HFF-Myc (cell line): ENCODE measurements at places on chromosomes 6 and 20.

GRCh38 chr20:16411361-16411760 lies 161.9 kb downstream of the KIF16B start:
- no peak for DNase-seq

DNA sequence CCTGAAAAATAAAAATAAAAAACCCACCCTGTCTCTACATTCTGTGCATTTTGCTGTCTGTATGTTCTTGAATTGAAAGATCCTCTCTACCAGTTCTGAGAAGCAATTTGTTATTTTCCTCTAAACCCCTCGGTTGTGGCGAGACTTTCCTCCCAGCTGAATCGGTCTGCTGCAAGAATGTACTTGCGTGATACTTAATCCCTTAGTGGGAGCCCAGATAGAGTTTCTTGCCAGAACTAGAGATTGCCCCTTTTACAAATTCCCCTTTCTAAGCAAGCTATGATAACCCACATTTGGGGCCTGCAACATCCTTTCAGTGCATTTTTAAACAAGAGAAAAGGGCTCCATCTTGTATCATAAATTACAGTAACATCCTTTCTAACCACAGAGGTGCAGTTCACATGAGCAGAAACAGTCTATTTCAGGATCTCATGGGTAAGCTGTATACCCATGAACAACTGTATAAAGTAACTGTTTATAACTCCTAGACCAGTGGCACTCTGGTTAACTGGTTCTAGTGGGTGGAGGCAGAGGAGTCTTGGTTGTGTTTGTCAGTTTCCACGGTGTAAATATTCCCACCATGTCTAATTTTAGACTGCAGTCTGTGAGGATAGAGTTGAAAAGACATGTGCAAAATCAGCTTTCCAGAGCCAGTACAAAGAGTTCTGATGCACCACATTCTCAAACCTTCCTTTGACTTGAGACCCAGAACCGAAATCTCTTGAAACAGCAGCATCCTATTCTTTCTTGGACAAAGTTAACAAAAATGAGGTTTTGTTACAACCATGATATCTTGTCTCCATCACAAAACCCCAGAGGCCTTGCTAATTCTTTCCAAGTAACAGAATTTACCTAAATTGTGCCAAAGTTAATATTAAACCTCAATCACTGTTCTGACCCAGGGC lies 113.1 kb upstream of the ZNF217 start:
- DNase-seq, result no peak

DNA sequence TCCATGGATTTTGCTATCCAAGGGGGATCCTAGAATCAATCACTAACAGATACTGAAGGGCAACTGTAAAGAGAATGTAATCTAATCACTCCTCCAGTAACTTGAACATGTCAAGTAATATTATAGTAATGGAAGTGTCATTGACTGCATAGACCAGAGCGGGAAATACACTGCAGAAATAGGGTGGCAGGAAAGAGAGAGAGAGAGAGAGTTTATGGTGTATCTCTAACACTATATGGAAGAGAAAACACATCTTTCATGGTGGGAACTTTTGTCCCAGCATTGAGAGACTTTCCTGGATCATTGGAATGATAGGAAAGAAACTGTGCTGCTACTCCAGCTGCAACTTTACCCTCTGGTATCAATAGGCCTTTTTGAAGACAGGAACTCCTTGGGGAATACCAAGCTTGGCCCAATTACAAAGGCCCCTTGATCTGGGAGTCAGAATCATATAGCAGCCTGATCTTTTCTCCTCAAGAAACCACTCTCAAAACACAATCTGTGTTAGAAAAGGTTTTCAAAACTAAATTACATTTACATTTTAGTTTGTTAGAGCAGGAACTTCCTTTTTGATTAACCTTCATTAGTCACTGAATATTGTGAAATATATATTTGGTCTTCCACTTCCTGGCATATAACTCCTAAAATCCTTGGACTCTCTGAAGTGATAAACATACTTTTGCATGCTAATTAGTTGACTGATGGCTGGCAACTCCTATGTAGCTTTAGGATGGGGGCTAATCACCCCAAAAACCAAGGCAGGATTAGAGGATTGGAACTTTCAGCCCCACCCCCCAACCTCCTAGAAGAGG lies 29.5 kb upstream of the RNGTT start:
- no peak for DNase-seq

- DNase-seq, result no peak
These were observed 915 bp downstream of the PRRC2A start for GRCh38 chr6:31621320-31621939.

- DNase-seq, result peak; percentile 44
These were observed 58.1 kb downstream of the UBE2V1 start for GRCh38 chr20:50054626-50055511.

DNA sequence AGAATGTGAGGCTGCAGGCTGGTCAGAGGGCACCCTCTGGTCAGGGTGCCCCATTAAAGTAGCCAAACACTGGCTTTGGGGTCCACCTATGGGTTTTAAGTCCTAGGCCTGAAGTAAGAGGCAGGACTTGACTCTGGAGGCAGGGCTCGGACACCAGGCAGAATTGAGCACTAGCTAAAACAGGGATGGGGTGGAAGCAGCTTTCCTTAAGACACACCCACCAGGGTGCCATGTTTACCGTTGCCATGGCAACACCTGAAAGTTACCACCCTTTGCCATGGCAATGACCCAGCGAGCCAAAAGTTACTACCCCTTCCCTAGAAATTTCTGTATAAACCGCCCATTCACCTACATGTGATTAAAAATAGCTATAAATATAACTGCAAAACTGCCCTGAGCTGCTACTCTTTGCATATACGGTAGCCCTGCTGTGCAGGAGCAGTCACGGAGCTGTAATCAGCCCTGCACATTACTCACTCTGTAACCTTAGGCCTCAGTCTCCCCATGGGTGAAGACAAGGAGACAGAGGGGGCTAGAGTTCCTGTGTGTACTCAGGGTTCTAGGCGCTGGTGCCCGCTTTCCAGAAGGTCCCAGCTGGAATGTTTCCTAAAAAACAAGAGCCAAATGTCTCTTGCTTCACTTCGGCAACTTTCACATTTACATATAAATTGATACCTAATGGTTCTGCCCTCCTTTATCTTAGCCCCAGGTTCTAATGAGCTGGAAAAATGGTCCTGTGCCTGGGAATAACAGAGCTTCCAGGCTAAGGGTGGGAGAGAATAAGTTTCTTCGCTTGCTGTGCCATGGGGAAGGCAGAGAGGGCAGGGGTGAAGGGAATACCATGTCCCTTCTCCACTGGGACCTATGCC lies 27.2 kb upstream of the SRSF6 start:
- DNase-seq, result no peak

DNA sequence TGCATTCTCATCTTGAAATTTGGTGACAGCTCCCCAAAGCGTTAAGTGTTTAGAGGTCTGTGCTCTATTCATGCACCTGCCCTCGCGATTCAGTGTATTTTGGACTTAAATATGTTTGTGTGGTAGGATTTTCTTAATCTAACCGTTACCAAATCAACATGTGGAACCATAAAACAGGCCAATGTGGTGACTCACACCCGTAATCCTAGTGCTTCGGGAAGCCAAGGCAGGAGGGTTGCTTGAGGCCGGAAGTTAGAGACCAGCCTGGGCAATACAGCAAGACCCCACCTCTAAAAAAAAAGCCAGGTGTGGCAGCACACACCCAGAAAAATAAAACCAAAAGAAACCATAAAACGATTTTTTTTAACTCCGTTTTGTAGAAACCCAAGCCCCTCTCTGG lies 31.5 kb downstream of the PYGB start:
- DNase-seq, result no peak

DNA sequence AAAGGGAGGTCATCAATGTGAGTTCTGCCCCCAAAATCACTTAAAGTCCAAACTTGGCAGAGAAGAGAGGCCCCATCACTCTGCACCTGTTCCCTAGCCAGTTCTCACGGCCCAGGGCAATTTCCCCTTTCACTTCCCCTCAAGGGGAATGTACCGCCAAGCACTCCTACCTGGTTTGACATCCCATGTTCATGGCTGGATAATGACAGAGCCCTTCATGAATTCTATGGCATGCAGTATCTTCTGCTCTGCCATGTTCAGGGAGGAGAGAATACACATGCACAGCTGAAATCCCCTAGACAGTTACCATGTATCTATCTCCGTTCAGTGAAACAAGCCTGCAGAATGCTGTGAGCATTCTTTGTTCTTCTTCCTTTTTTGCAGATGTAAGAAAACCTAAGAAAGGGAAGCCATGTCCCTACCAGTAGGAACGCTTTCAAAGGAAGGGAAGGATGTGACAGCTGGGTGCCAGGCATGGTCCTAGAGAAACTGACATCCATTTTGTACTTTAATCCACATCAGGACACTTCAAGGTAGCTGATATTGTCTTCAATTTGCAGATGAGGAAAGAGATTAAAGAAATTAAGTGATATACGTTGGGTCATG lies 79.8 kb upstream of the ARID1B start:
- DNase-seq, result no peak

GRCh38 chr6:11236076-11236750 lies 3.7 kb upstream of the NEDD9 start:
- DNase-seq, result no peak

GRCh38 chr6:112309244-112309643 lies 37.9 kb upstream of the RFPL4B start:
- no peak for DNase-seq

DNA sequence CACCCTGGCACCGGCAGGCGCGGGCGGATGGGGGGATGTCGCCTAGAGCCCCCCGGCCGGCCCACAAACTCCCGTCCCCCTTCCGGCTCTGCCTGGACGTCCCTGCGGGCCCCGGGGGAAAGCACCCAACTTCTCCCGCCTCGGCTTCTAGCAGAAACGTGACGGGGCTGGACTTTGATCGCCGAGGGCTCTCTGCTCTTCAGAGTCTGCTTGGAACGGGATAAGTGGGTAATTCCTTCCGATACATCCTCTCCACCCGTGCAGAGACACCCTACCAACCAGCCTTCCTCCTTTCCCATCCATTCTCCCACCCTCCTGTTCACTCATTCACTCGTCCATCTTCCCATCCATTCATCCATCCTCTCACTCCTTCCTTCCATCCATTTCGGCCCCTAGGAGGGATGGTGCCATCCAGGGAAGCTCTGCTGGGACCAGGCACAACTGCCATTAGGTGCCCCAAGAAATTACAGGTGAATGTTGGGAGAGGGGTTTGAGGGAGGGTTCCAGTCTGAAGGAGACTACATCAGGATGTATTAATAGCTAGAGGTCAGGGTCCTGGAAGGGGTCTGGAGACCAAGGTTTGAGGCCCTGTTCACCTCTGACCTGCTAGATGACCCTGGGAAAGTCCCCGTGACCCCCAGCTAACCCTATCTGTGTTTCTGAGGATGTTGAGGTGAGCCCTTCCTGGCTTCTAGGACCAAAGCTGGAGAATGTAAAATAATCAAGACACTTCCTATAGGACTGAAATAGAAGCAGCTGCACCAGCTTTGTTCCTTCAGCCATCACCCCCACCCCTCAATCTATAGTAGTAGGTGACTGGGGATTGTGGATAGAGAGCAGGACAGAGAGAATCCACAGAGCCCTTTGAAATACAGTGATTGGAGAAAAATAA lies 538 bp downstream of the TTLL9 start:
- DNase-seq, result no peak

- no peak for DNase-seq
These were observed 5.8 kb upstream of the PACSIN1 start for GRCh38 chr6:34459899-34460593.

- DNase-seq, result no peak
These were observed 49.0 kb upstream of the CDYL start for GRCh38 chr6:4727217-4727616.

DNA sequence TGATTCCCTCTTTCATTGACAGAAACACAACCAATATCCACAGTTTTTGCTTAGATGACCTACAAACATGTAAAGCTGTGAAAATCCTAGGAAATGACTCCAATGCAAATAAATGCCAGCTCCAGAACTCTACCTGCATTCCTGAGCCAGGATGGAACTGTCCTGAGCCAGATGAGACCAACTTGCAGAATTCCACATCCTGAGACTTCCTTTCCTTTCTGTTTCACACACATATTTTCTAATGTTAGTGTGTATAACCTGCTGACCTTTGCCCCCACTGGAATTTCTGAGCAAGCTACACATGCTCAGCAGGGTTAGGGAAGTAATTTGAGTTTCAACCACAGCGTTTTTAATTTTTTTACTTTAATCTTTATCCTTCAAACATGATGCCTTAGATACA lies 69.6 kb upstream of the ADGRF1 start:
- DNase-seq, result no peak

DNA sequence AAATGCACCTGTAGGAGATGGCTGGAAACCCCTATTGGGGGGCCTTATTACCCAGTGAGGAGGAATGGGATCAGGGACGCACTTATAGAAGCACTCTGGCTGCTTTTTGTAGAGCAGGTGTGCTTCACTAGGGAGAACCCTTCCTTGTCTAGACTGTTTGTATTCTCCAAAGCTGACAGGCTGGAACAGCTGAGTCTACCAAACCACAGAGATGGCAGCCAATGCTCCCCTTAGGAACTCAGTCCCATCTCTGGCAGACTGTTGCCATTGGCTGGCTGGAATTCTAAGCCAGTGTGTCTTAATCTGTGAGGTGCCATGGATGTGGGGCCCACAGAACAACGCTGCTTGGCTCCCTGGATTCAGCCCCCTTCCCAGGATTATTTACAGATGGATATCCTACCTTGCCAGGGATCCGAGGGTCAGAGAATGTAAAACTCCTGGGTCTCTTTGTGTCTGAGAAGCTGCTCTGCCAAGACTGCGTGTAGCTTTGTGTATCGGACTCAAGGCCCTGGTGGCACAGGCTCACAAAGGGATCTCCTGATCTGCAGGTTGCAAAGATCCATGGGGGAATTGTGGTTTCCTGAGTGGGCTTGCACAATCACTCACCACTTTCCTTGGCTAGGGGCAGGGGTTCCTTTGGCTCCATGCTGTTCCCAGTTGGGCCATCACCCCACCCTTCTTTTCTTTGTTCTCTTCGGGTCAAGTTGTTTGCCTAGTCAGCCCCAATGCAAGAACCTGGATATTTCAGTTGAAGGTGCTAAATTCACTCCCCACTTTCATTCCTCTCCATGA lies 26.1 kb downstream of the C6orf52 start:
- no peak for DNase-seq

- no peak for DNase-seq
These were observed 33.9 kb upstream of the ALDH8A1 start for GRCh38 chr6:134983823-134984222.

DNA sequence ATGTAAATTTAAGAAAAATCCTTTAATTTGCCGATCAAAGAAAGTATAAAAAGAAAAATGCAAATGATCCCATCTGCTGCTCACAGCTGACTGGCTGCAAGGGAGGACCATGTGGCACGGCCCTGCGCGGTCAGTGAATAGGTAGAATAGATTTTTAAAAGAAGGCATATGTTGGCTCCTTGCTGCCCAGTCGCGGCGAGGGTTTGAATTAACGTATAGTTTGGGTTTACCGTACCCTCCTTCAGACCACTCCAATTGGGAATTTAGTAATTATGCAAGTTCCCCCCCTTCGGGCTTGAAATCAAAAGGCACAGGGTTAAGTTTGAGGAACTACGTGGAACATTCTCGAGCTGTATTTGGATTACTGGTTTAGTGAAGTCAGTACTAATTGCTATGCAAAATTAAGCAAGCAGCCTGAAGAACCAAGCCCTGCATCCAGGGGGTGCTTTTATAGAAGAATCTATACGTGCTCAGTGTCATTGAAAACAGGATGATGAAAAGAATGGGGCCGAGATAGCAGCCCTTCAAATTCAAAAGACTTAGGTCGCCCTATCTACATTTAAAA lies 1.1 kb upstream of the BEND3 start:
- no peak for DNase-seq

- DNase-seq, result no peak
These were observed 982.0 kb upstream of the FLRT3 start for GRCh38 chr20:15319439-15319838.

GRCh38 chr20:50138479-50139393 lies 14.8 kb downstream of the PEDS1 start:
- DNase-seq, result no peak

- DNase-seq, result no peak
These were observed 91.2 kb downstream of the ANKRD60 start for GRCh38 chr20:58137236-58137635.
